ENCODE measurements at places on chromosomes 7 and 10. TPM values are rescaled to one million over a fixed set of nuclear protein-coding genes. Genes with fewer than 3 reads are reported as not detected.

The GOLGA7B gene
- 0.12 TPM for total RNA-seq

The PNLIP gene
- not detected for total RNA-seq

The CPN1 gene
- total RNA-seq, result not detected

The AMPH gene
- not detected for total RNA-seq

The ZNF398 gene
- total RNA-seq, result 8.8 TPM

The GRM3 gene
- total RNA-seq, result not detected

The HMX3 gene
- not detected for total RNA-seq

The FAM13C gene
- total RNA-seq, result not detected

The LRRTM3 gene
- total RNA-seq, result not detected

The H2BK1 gene
- not detected for total RNA-seq

The INHBA gene
- not detected for total RNA-seq

The TET1 gene
- 3.1 TPM for total RNA-seq

DNA sequence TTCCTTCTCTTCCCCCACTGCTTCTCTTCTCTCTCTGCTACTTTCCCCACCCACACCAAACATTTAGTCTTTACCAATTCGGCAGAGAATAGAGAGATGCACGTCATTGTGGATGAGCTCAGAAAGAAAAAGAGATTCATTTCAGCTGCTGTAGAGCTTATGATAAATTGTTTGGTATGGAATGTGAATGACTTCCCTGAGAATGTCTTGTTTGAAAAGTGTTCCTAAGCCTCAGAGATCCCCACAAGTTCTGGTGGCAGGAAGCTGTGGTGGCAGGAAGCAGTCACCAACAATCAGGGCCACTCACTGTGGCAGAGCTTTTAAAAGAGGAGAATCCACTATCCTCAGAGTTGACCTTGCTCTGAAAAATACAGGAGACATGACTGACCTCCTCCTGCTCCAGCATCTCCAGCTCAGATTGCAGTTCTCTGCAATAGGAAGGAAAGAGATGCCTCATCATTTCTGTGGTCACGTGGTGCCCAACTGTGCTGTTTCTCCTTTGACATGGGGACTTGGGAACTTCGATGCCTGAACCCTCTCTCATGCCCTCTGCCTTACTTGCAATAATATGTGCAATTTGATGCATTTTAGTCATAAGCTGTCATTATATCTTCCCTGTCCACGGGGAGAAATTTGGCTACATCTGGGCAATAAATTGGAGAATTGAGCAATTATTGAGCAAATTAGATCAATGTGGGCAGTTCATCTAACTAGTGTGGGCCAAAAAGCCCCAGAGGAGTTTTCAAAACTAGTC is 76.5 kb downstream of the BMPER start:
- no peak for DNase-seq

DNA sequence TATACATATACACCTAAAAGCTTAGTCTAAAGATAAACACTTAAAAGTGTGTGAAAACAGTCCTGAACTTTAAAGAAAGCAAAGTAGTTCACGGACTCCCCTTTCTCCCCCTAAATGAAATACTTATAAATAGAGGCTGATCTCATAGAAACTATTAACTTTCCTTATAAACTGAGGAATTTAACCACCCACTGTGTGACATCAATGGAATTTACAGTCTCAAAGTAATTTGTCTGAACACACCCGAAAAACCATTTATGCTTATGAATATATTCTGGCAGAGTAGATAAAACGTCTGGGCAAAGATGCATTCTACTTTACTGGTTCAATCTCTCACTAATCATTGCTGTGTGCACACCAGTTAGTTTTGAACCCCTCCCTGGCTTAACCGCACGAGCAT is 181.8 kb upstream of the DGKB start:
- no peak for DNase-seq

- DNase-seq, result no peak
These were observed 23.3 kb downstream of the SFRP4 start for GRCh38 chr7:37893359-37893758.

- no peak for DNase-seq
These were observed 12.2 kb downstream of the PDCD4 start for GRCh38 chr10:110883924-110884323.

GRCh38 chr10:99619090-99619800 is 994 bp downstream of the SLC25A28 start:
- DNase-seq, result no peak

- no peak for DNase-seq
These were observed 36.8 kb upstream of the R3HCC1L start for GRCh38 chr10:98097616-98098015.

DNA sequence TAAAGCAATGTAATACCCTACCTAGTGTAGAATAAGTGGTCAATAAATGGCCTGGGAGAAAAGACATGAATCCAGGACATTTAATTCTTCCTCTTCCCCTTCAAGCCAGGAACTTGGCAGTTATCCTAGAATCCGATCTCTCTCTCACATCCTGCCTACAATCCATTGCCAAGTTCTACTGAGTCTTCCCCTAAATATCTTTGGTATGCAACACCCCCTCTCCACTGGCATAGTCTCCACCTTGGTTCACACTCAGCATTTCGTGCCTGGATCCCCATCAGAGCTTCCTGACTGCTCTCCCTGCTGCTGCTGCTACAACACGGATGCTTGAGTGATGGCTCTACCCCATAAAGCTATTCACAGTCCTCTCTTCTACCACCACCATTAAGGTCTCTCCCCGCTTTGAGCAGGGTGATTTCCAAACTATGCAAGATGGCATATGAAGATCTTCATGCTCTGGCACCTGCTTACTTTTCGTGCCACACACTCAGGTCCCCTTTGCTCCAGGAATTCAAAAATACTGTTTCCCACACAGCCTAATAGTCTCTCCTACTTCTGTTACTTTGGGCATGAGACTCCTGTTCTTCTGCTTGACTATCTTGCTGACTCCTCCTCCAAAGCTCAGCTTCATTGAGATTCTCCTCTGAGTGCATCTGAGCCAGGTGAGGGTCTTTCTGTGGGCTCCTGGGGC is 4.8 kb downstream of the ANK3 start:
- peak; percentile 95 for DNase-seq

GRCh38 chr10:5779730-5780129 is 33.5 kb downstream of the GDI2 start:
- no peak for DNase-seq

GRCh38 chr10:123380491-123381085 is 226.4 kb downstream of the BUB3 start:
- DNase-seq, result no peak

DNA sequence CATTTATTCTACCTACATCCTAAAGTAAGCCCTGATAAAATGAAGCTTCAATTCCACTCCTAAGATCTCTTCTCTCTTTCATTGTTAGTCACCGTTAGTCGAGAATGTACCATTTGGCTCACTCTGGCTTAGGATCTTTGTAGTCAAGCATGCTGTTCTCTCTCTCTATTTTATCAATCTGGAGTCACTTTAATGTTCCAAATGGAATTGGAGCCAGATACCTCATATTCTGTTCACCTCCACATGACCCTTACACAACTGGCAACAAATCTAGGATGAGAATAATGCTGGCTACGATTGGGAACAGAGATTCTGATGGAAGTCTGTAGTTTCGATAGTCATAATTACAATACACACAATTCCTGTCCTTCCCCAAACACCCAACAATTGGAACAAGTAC is 213.7 kb downstream of the TWIST1 start:
- DNase-seq, result no peak

GRCh38 chr7:105934572-105935185 is 28.4 kb upstream of the CDHR3 start:
- peak; percentile 80 for DNase-seq

DNA sequence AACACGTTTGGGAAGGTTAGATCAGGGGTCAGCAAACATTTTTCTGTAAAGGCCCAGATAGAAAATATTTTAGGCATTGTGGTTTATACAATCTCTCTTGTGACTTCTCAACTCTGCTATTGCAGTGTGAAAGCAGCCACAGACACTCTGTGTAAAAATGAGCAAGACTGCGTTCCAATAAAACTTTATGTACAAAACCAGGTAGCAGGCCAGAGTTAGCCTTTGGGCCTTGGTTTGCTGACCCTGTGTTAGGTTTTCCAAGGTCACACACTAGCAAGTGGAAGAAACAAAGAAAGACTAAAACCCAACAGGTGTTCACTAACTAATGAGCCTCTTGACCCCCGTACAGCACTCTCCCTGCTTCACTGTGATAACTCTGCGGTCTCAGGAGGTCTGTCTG is 14.9 kb upstream of the PAXIP1 start:
- no peak for DNase-seq

- no peak for DNase-seq
These were observed 121.6 kb upstream of the LYZL2 start for GRCh38 chr10:30750971-30751677.

DNA sequence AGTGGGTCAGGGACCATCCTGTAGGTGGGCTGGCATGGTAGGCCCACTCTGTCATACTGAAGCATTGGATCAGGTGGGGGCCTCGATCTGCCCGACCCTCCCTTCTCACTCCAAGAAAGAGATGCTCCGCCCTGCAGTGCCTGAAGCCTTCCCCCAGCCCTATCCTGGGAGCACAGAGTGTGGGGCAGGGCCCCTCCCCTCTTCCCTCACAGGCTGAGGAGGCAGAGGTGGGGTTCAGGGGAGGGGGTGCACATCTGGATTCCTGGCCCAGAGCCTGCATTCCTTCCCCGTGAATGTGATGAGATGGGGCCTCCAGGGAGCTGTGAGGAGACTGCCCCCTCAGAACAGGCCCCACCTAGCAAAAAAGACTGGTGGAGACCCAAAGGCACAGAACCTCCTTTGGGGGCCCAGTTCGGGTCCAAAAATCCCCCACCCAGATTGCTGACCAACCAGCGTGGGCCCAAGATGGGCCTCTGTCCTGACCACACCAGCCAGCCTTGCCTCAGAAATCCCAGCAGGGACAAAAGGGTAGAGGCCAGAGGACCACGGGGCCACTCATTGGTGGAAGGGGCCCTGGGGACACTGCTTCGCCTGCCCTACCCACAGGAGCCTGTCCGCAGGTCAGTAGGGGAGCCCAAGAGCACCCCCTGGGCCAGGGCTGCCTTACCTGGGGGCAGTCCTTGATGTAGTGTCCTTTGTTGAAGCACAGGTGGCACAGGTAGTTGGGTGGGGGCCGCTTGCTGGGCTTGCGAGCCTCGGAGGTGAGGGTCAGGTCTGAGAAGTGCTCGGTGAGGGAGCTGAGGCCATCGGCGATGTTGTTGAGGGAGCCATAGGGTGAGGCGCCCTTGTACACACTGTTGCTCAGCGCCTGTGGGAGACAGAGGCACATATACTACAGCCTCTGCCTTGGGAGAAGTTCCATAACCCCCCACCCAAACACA is 13.3 kb downstream of the ZCCHC24 start:
- no peak for DNase-seq

DNA sequence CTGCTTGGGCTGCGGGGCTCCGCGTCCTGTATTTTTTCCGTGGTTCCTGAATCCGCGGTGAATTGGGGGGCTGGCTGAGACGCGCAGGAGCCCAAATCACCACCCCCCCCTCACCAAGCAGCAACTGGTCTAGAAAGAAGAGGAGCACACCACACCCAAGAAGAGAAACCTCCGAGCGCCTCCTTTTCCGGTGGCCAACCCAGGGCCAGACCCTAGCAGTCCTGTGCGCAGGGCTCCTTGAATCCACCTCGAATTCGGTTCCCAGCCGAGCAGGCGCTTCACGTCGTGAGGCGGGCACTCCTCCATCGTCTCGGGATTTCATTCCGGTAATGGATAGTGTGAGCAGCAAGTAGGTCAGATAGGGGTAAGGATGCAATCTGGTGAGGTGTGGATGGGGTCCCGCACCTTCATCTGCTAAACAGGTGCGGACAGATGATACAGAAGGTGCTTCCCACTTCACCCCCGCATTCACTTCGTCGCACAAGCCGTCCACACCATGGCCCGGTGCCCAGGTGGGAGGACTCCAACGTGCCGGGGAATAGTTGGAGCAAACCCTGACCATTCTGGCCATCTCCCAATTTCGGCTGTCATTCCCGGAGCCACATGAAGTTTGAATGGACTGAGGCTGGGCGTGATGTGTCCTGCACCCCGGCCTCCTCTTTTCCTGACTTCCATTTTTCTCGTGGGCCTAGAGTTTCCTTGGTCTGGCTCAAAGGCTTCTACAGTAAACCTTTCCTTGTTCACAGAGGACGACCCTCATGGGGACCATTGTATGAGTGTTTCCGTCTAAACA is 19.8 kb upstream of the ZNF273 start:
- peak; percentile 61 for DNase-seq

DNA sequence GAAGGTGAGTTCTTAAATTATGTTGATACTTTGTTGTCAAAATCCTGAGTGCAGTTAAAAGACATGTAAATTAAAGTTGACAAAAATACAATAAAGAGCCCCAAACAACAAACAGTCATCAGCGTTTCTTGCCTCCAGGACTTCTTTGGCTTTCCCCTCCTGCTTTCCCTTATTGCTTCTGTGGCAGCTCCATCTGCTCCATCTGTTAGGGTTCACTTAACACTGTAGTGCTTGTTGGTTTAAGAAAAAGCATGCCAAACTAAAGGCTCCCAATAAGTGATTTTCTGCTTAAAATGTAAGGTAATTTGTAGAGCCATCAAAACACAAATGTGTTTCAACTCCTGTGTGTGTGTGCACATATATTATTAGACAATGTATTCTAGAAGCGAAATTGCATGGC is 254.3 kb upstream of the GNAI1 start:
- peak; percentile 90 for DNase-seq

- no peak for DNase-seq
These were observed 9.4 kb downstream of the BLNK start for GRCh38 chr10:96261930-96262329.

- DNase-seq, result no peak
These were observed 193.4 kb downstream of the CCDC3 start for GRCh38 chr10:12808014-12808613.

GRCh38 chr7:151157645-151158329 is 9.7 kb downstream of the GBX1 start:
- DNase-seq, result no peak

DNA sequence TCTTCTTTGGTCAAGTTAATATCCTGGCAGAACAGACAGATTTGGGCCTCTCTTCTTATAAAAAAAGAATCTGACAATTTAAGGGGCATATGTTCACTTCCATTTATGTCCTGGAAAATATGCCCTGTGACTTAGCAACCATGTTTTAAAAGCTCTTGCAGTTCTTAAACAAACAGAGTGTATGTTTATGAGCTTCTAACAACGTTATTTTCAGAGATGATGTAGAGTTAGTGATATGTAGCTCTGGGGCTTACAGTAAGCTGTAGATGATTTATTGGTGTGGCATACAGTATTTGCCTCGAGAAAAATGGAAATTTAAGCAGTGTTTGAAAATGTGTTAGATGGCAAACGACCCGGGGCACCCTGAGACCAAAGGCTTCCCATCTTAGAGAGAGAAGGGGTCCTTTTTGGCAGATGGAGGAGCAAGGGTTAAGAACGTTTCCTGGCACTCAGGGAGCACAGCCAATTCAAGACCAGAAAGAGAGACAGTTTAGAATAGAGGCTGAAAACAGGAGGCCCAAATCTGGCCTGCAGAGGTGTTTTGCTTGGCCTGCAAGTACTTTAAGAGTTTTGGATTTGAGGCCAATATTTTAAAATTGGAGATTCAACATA is 397.5 kb downstream of the KCNMA1 start:
- DNase-seq, result no peak

- DNase-seq, result peak; percentile 64
These were observed 32.2 kb downstream of the FOXL3 start for GRCh38 chr7:322111-322671.

DNA sequence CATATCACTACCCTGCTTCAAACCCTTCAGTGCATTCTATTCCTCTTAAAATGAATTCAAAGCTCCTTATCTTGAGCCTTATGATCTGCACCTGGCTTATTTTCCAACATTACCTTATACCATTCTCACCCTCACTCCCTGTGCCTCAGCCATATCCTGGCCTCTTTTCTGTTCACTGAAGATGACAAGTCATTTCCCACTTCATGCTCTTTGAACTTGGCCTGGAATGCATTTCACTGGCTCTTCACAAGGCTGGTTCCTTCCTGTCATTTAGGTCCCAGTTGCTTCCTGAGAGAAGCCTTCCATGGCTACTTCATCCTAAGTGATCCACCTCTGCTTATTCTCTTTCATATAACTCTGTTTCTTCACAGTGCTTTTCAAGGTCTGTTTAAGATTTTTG is 3.2 kb upstream of the LIPF start:
- no peak for DNase-seq

Data from G401 (cell line).